Left ventricle myocardium inferior (tissue), 1 donor: ENCODE measurements at places on chromosomes 12 and 14. TPM values are rescaled to one million over a fixed set of nuclear protein-coding genes. Genes with fewer than 3 reads are reported as not detected.

FSCB gene
- not detected for total RNA-seq

ALX1 gene
- not detected for total RNA-seq

KLRC1 gene
- not detected for total RNA-seq

TMEM260 gene
- total RNA-seq, result 5.1 TPM

DNA sequence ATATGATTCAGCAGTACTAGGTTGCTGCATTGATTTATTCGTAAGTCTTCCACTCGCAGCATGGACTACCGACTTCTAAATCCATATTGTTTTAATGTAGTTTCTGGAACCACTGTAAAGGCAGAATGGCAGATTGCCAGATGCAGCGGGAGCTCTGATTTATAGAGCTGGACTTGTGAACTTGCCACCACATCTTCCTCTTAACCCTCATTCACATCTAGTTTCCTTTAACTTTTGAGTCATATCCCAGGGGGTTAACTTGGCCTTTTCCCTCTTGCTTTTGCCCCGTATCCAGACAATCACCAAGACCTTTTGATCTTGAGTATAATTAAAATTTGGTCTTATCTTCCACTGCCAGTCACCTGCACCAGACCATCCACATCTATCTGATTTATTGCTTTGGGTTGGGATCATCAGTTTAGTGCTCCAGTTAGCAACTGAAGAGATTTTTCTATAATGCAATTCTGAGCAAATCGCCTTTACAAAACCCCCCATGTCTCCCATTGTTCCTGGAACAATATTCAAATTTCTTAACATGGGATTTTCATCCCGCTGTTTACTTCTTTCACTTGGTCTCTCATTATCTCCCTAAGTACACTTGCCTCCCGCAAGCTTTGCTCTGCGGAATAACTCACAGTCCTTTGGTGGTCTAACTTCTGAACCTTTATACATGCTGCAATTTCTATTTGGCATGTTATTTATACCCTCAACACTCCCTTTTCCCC, 130.5 kb downstream of the ACSS3 start:
- peak overlapping the region; percentile 75 for H3K27ac ChIP-seq
- DNase-seq, result no peak
- no peaks in the 10 kb centered on the region for H3K27me3 ChIP-seq

- H3K4me3 ChIP-seq, result no peak overlapping the region
- no peak for DNase-seq
- H3K36me3 ChIP-seq, result no peaks in the 10 kb centered on the region
These were observed 110.5 kb upstream of the FUT8 start for GRCh38 chr14:65301862-65302539.

- H3K36me3 ChIP-seq, result no peaks in the 10 kb centered on the region
- H3K4me1 ChIP-seq, result no peaks in the 10 kb centered on the region
These were observed 7.7 kb upstream of the KICS2 start for GRCh38 chr12:64229796-64230195.

DNA sequence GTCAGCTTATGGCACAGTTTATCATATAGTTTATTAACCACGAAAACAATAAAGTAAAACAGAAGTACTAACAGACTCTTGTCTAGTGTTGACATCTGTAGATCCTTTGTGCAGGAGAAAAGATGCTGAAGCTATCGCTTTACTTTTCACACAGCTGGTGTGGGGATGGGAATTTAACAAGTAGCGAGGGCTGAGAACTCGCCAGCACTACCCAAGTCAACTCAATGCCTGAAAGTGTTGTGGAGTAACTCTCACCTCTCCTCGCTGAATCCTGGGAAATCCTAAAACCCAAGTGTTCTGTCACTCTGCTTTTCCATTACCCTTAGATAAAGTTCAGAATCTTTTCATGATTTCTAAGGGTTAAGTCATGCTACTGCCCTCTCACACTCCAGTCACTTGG, 264.2 kb downstream of the BMP4 start:
- no peak overlapping the region for H3K4me3 ChIP-seq
- no peaks in the 10 kb centered on the region for H3K27me3 ChIP-seq
- DNase-seq, result no peak
- no peaks in the 10 kb centered on the region for H3K4me1 ChIP-seq

DNA sequence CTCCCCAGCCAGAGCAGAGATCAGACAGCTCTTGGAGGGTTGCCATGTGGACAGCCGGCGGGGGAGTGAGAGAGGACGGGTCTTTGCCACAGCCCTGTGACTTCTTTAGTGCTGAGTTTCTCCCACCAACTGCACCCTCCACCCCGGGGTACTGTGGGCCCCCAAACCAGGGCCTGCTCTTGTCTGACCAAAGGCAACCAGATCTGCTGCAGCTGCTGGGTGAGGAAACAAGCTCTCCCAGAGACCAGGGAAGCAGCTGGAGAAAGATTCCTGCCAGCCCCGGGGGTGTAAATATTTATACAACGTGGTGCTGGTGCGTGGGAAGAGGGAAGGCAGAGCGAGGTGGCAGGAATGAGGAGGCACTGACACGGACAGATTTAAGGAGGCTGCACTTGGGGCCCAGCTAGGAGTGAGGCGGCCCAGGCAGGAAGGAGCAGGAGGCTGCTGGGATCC, 14.3 kb upstream of the ZFP36L1 start:
- no peak overlapping the region for H3K4me3 ChIP-seq
- peaks cover 27% of the 10 kb centered on the region for H3K4me1 ChIP-seq
- DNase-seq, result peak; percentile 45
- H3K36me3 ChIP-seq, result no peaks in the 10 kb centered on the region

DNA sequence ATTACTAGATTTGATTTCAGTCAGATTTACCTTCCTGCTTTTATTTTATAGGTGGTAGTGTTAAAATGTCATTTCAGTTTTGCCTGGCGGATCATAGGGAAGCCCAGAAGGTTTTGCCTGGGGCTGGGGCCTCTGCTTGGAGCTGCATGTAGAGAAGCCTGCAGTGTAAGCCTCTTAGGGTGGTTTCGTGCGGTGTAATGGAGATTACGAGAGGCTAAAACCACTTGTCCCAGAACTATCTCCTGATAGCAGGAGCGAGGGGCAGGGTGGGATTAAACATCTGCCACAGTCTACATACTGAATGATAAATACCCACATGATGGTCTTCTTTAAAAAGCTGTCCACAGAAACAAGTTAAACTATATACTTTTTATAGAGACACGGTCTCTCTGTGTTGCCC, 35.0 kb upstream of the DICER1 start:
- no peak overlapping the region for H3K4me3 ChIP-seq
- H3K4me1 ChIP-seq, result peaks cover 28% of the 10 kb centered on the region
- peak overlapping the region; percentile 18 for H3K27ac ChIP-seq
- no peak for DNase-seq
- H3K27me3 ChIP-seq, result peaks cover 20% of the 10 kb centered on the region
- peaks cover 5% of the 10 kb centered on the region for H3K36me3 ChIP-seq

GRCh38 chr12:93325855-93326254, 51.9 kb upstream of the NUDT4 start:
- DNase-seq, result no peak
- peaks cover 4% of the 10 kb centered on the region for H3K4me1 ChIP-seq
- H3K27me3 ChIP-seq, result no peaks in the 10 kb centered on the region
- no peaks in the 10 kb centered on the region for H3K36me3 ChIP-seq

- DNase-seq, result no peak
- no peak overlapping the region for H3K27ac ChIP-seq
- no peaks in the 10 kb centered on the region for H3K36me3 ChIP-seq
- peaks cover 87% of the 10 kb centered on the region for H3K27me3 ChIP-seq
These were observed 16.0 kb downstream of the MEG3 start for GRCh38 chr14:100841761-100842403.

DNA sequence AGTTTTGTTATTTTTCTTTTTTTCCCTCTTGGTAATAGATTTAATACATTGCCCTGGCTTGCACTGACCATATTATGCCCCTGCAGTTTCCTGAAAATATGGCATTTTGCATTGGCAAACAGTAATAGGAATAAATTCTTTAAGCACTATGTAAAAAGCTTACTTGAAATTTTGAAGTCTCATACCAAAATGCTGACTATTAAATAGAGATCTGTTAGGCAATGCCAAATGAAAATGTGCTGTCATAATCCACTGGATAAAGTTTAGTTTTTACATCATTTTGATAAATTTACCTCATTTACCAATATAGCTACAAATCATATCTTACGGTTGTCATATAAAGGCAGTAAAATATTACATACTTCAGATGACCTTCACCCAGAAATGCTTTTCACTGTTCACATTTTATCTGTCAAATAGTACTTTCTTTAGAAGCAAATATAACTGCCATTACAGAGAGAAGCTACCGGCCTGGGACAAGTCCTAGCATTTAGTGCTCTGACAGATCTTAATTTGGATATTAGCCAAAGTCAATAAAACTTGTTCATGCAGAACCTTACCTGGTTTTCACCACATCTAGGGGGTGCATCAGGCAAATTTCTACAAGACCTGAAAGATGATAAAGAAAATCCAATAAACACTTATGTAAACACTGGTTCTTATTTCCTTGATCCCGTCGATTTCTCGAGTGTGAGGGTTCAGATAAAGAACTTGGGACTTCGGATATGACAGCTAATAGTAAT, 212.9 kb downstream of the PAX9 start:
- no peaks in the 10 kb centered on the region for H3K27me3 ChIP-seq
- no peak for DNase-seq
- H3K36me3 ChIP-seq, result no peaks in the 10 kb centered on the region
- H3K27ac ChIP-seq, result no peak overlapping the region
- no peak overlapping the region for H3K4me3 ChIP-seq

DNA sequence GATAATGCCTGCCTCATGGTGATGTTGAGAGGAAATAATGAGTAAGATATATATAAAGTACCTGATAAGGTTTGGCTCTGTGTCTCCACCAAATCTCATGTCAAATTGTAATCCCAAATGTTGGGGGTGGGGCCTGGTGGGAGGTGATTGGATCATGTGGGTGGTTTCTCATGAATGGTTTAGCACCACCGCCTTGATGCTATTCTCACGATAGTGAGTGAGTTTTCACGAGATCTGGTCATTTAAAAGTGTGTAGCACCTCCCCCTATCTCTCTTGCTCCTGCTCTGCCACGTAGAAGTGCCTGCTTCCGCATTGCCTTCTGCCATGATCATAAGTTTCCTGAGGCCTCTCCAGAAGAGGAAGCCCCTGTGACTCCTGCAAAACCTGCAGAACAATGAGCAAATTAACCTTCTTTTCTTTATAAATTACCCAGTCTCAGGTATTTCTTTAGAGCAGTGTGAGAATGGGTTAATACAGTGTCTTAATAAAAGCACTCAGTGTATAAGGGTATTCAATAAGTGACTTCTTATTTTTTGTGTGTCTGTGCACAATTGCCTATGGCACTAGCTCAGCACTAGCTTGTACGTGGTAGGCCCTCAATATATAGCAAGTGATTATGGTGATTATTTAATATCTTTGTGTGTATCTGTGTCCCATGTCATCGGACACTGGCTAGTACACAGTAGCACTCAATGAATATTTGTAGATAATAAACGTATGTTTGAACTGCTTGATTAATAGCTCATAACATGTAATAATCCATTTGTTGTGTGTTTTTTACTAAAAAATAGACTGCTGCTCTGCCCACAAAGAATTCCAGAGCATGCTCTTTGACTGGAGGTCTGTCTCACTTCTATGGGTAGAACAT, 138.1 kb upstream of the LMNTD1 start:
- H3K4me3 ChIP-seq, result no peak overlapping the region
- no peak for DNase-seq
- no peak overlapping the region for H3K27ac ChIP-seq
- H3K27me3 ChIP-seq, result no peaks in the 10 kb centered on the region
- H3K36me3 ChIP-seq, result no peaks in the 10 kb centered on the region

DNA sequence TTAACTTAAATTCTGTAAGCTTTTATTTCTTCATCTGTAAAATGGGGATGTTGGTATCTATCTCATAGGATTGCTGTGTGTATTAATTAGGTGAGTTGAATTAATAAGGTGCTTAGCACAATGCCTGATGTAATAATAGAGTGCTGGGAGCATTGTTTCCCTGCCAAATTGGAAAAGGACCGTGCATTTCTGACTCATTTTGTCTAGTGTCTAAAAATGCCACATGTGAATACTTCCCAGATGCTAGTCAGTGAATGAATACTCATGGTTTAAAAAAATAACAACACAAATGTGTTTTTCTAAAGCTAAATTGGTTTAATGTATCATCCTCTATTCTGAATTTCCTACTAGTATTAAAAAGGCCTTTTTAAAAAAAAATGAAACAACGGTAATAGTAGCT, 45.4 kb upstream of the NEDD1 start:
- DNase-seq, result no peak
- peaks cover 3% of the 10 kb centered on the region for H3K27me3 ChIP-seq
- H3K36me3 ChIP-seq, result no peaks in the 10 kb centered on the region
- no peak overlapping the region for H3K4me3 ChIP-seq

- no peaks in the 10 kb centered on the region for H3K36me3 ChIP-seq
- no peaks in the 10 kb centered on the region for H3K4me1 ChIP-seq
- H3K27me3 ChIP-seq, result no peaks in the 10 kb centered on the region
- no peak overlapping the region for H3K4me3 ChIP-seq
- no peak for DNase-seq
These were observed 5.7 kb upstream of the CATSPERB start for GRCh38 chr14:91737619-91738018.

GRCh38 chr14:100388103-100389054, 65.2 kb downstream of the SLC25A47 start:
- no peaks in the 10 kb centered on the region for H3K36me3 ChIP-seq
- no peaks in the 10 kb centered on the region for H3K27me3 ChIP-seq
- peaks cover 34% of the 10 kb centered on the region for H3K4me1 ChIP-seq
- no peak for DNase-seq
- H3K27ac ChIP-seq, result no peak overlapping the region
- no peak overlapping the region for H3K4me3 ChIP-seq

DNA sequence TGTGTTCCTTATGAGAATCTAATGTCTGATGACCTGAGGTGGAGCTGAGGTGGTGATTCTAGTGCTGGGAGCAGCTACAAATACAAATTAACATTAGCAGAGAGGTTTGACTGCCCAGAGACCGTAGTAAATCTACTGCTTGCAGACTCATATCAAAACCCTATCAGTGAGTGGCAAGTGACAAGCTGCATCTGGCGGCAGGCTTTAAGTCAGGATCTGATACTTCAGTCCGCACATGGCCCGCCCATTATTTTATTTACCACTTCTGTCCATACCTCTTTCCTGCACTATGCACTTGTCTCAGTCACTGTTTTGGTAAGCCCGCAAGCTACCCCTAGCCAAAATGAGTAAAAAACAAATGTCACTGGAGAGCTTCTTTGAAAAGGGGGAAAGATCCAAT, 11.4 kb downstream of the CEP128 start:
- peaks cover 7% of the 10 kb centered on the region for H3K4me1 ChIP-seq
- no peak overlapping the region for H3K27ac ChIP-seq
- H3K4me3 ChIP-seq, result no peak overlapping the region
- no peaks in the 10 kb centered on the region for H3K36me3 ChIP-seq
- no peak for DNase-seq
- H3K27me3 ChIP-seq, result no peaks in the 10 kb centered on the region

DNA sequence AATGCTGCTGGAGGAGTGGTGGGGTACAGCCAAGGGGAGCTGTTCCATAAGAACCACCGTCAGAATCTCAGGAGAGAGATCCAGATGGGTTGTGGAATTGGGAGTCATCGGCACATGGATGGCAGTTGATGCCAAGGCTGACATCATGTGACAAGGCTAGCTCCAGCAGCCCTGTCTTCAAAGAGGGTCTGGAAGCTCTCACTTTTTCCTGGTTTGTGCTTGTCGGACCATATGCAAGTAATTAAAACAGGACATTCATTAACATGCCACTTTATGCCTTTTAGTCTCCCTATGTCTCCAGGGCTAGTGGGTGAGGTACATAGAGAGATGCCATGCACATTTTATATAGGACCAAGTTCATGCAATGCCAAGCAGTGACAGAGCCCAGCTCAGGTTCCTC, 211.8 kb downstream of the CRADD start:
- H3K27ac ChIP-seq, result no peak overlapping the region
- H3K27me3 ChIP-seq, result no peaks in the 10 kb centered on the region
- H3K4me1 ChIP-seq, result peaks cover 21% of the 10 kb centered on the region
- no peak overlapping the region for H3K4me3 ChIP-seq
- no peaks in the 10 kb centered on the region for H3K36me3 ChIP-seq

- no peak overlapping the region for H3K4me3 ChIP-seq
- DNase-seq, result no peak
- no peaks in the 10 kb centered on the region for H3K36me3 ChIP-seq
- peaks cover 23% of the 10 kb centered on the region for H3K4me1 ChIP-seq
- no peaks in the 10 kb centered on the region for H3K27me3 ChIP-seq
These were observed 834.9 kb downstream of the RPS29 start for GRCh38 chr14:48751293-48751692.
